Stimulated activated CD4-positive, alpha-beta T cell treated with anti-CD3 and anti-CD28 coated beads, Interleukin-4, amount 100 ng/mL, for 4 hours (primary cell): ENCODE measurements at places on chromosomes 2 and 18.

- no peak for DNase-seq
Measured at GRCh38 chr2:62884514-62884913, 166.1 kb upstream of the OTX1 start.

DNA sequence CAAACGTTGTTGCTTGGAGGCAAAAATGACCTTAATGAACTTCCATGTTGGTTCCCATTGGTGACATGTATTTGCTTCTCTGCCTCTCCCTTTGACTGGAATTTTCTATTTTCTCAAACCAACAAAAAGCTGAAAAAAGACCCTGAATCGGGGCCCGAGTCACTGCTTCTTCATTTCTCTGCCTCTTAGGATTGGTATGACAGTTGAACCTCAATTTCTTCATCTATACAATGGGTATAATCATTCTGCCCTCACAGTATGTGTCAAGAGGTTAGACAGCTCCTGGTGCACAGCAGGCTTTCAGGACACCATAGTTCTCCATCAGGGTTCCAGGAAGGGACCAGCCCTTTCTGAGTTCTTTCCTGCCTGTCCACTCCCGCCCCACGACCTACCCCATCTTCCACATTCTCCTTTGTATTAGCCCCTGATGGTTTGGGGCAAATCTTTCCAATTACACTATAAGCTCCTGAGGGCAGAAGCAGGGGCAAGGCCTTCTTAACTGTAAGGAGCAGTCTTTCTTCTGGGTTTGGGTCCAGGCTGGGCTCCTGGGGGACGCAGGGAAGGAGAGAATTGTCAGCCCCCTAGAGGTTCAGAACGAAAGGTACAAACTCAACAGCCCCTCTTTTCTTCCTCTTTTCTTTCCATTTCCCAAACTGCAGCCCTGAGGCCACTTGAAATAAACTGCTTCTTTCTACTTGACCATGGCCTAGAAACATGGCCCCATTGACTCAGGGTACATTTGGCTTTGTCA is 6.3 kb upstream of the PKDCC start:
- DNase-seq = no peak

- no peak for DNase-seq
Measured at GRCh38 chr2:160908157-160908556, 252.1 kb upstream of the TANK start.

DNA sequence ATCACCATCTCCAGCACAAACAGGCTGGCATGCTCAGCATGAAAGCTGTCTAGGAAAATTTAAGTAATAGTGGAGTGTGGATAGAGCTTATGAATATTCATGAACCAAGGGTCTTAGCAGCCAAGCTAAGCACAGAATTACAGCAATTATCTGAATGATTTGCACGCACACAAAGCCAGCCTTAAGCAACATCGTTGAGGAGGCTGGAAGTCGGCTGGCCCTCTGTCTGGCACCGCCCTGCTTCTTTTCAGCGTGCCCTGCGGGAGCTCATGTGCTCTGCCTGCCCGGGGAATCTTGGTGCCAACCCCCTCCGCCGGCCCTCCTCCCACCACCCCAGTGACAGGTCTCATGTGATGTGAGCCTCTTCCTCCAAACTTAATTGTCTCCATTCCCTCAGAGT is 540.1 kb downstream of the CMPK2 start:
- DNase-seq = no peak

DNA sequence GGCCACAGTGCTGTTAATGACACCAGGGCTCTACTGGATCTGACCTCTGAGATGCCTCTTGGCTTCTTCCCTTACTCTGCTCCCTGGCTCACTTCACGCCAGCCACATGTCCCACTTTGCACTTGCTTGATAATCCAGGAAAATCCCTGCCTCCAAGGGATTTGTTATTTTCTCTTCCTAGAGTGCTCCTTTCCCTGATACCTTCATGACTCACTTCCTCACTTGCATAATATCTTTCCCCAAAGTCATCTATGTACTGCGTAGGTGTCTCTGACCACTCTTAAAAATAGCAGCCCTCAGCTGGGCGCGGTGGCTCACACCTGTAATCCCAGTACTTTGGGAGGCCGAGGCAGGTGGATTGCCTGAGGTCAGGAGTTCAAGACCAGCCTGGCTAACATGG is 572.3 kb downstream of the PLCL1 start:
- DNase-seq = no peak

- DNase-seq = no peak
Measured at GRCh38 chr18:10120622-10121021, 206.8 kb downstream of the VAPA start.

GRCh38 chr2:199307461-199307860 is 150.3 kb downstream of the SATB2 start:
- no peak for DNase-seq

- no peak for DNase-seq
Measured at GRCh38 chr18:51195451-51196117, 1.9 kb downstream of the MEX3C start.

- no peak for DNase-seq
Measured at GRCh38 chr2:173432049-173432754, 77.5 kb downstream of the CDCA7 start.

- no peak for DNase-seq
Measured at GRCh38 chr2:6770006-6770405, 95.7 kb downstream of the CMPK2 start.

GRCh38 chr2:3692375-3692774 is 11.0 kb upstream of the DCDC2C start:
- DNase-seq = no peak

DNA sequence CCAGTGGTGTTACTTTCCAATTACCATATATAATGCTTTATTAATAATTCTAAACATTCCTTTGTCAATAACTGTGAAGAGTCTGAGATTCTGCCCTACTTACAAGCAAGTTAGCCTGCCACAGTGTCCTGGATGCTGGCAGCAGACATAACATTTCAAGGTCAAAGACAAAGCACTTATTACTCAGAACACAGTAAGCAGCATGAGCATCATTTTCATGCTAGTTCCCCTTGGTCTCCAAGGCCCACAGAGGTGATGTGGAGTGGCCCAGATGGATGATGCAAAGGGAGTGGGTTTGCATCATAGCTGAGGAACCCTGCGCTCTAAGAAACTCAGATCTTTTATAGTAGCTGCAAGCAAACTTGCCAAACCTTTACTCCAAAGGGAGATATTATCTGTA is 349.7 kb downstream of the ZEB2 start:
- no peak for DNase-seq

DNA sequence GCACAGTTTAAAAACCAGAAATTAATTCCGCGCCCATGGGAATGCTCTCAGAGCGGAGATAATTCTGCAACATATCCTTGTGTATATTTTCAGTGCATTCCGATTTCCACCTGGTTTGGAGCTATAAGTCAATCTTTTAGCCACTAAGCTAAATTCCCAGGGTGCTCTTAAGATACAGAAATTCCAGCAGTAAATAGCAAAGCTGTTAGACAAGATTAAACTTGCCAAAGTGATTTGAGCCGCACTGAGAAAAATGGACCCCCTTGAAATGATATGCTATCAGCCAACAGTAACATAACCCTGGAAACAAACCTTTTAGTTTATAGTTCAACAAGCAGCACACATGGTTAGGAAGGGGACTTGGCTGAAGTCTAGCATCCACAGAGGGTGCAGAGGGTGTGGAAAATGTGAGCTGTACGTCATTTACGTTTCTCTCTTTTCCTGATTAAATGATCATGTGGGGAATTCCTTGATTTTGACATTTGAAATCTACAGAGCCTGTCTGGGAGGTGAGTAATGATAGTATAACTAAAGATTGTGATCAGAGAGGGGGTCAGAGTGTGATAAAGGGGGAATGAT is 99.8 kb upstream of the COPS8 start:
- DNase-seq = no peak

DNA sequence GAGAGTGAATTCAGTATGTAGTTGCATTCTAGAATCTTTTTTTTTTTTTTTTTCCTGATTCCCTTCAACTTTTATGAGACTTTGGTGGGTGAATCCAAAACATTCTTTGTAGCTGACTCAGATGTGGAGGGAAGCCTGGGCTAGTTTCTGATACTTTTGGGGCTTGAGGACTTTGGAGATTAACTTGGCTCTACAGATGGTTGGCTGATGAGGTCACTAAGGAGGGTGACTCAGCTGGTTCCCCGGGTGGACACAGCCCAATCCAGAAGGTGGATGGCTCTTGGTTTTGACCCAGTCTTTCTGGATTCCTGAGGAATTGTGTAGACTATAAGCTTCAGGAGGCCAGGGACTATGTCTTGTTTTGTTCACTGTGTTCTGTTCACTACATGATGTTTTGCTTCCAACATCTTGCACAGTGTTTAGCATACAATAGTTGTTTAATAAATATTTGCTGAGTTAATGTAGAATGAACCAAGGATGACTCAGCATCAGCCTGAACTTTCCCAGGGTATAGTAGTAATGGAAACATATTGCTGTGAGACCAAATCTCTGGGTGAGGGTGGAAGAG is 30.5 kb downstream of the LAMA3 start:
- DNase-seq = no peak

DNA sequence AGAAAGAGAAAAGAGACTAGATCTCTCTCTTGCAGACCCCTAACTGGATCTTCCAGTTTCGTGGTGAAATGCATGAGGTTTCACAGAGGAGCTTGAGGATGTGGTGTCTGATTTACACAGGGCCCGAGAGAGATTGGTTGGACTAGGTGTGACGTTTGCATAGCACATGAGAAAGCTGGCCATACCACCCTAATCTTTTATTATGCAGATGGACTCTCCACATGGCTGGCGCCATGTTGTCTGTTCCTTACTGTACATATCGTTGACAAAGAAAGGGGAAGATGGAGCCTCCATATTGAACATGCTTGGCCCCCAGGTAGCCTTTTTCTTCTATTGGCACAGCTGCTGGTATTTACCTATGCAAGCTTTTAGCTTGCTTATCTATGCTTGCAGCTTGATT is 27.5 kb upstream of the PGAP1 start:
- DNase-seq = no peak

DNA sequence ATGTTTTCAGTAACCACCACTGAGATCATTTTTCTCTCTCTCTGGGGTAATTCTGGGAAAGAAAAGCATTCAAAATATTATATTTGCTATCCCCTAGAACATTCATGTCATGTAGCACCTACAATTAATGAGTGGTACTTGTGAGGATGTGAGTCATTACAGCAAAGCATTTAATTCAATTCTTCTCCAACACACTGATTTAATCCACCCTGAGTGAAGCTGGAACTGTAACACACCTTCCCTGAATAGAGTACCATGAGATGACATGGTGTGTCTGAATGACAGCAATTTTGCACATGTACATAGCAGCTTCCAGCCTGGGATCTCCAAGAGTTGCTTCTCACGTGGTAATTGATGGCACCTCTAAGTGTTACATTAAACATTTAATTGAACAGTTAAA is 207.1 kb upstream of the SLC14A2 start:
- no peak for DNase-seq

GRCh38 chr2:71905205-71905604 is 242.5 kb downstream of the CYP26B1 start:
- DNase-seq = no peak

- DNase-seq = no peak
Measured at GRCh38 chr2:84817239-84817655, 63.6 kb downstream of the TRABD2A start.

- no peak for DNase-seq
Measured at GRCh38 chr2:37790019-37790418, 118.6 kb upstream of the CDC42EP3 start.
